Fibroblast of lung (primary cell): ENCODE measurements at places on chromosomes 3 and 15. TPM values are rescaled to one million over a fixed set of nuclear protein-coding genes. Genes with fewer than 3 reads are reported as not detected.

GP5 gene
- total RNA-seq = under 0.01 and 0.17 TPM in 2 replicates

DNA sequence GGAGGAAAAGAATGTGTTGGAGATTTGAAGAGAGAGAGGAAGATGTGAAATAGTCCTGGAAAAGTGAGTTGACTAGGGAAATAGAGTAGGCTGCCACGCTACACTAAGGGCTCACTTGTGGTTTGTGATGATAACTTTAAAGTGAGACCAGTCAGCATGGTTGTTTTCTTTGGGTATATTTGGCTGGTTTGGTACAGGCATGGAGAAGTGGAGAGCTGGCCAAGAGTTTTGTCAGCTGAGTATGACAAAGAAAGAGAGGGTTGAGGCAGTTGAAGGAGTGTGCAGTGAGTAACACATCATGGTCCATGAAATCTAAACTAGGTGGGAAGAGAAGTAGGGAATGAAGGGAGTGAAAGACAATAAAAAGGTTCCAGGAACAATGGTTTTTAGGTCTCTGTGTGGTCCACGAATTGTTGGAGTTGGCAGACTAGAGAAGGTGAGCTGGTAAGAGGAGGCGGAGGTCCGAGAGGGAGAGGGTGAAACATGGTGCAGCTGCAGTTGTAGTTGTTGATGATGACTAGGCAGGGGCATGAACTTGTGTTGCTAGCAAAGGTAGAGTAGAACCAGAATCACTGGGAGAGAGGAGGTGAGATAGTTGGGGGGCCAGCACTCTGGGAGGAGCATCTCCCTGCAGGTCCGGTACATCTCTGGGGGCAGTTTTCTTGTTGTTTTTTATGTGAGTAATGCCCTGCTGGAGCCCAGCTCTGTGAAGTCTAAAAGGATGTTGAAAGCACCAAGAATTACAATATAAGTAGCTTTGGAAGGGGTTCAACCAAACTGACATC is 21.0 kb downstream of the ZNF80 start:
- DNase-seq = peak; percentile 3

DNA sequence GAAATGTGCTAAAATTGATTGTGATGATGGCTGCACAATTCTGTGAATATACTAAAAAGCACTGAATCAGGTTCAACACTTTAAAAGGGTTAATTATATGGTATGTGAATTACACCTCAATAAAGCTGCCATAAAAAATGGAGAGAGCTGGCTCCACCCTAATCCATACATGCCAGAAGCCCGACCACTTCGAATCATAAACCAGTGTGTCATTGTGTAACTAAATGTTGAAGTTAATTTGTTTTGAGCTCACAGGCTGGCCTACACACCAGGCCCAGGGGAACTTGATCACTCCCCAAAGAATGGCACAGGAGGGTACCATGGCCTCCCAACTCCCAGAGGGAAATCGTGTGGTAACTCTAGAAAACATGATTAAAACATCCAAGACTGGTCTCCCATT is 14.0 kb downstream of the PLCD1 start:
- no peak for DNase-seq

- DNase-seq = no peak
Observed at GRCh38 chr3:134134698-134135415, 105.1 kb upstream of the SLCO2A1 start.

IP6K1 gene
- 28.8 and 30.2 TPM in 2 replicates for total RNA-seq

- no peak for DNase-seq
Observed at GRCh38 chr3:10398341-10398740, 77.4 kb upstream of the SEC13 start.

LRRC3B gene
- not detected in 2 replicates for total RNA-seq

DNA sequence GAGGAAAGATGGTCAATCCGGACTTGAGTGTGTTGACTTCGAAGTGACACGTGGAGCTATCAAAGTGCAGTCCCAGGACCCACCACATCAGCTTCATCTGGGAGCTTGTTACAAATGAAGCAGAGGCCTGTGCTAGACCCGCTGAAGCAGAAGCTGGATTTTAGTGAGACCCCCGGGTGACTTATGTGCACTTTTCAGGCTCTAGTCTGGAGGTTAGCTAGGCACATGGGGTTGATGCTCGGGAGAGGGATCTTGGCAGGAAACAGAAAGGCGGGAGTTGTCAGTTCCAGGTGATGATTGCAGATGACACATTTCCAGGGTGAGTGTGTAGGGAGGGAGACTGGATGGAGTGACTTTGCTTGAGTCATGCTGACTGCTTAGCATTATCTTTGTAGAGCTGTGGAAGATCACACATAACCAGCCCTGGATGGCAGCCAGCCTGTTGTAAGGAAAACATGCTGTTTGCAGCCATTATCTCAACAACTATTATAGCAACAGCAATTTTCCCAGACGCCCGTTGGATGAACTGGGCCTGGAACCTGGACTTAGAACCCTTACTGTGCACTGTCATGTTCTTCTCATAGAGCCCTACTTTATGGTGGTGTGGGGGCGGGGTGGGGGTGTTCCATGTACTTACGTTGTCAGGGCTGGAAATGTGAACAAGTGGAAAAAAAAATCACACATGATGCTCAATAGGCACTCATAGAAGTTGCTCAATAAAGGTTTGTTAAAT is 122.4 kb downstream of the THSD4 start:
- peak; percentile 78 for DNase-seq

GRCh38 chr3:152834776-152835600 is at the start of gene P2RY1:
Gene P2RY1 (plus strand): TSS chr3:152835131. CDS start chr3:152835783, 652 bp downstream.
- DNase-seq = peak; percentile 76

- peak; percentile 48 for DNase-seq
Observed at GRCh38 chr3:10437272-10437994, 68.0 kb downstream of the ATP2B2 start.

TF gene
- total RNA-seq = under 0.01 and 0.33 TPM in 2 replicates

DNA sequence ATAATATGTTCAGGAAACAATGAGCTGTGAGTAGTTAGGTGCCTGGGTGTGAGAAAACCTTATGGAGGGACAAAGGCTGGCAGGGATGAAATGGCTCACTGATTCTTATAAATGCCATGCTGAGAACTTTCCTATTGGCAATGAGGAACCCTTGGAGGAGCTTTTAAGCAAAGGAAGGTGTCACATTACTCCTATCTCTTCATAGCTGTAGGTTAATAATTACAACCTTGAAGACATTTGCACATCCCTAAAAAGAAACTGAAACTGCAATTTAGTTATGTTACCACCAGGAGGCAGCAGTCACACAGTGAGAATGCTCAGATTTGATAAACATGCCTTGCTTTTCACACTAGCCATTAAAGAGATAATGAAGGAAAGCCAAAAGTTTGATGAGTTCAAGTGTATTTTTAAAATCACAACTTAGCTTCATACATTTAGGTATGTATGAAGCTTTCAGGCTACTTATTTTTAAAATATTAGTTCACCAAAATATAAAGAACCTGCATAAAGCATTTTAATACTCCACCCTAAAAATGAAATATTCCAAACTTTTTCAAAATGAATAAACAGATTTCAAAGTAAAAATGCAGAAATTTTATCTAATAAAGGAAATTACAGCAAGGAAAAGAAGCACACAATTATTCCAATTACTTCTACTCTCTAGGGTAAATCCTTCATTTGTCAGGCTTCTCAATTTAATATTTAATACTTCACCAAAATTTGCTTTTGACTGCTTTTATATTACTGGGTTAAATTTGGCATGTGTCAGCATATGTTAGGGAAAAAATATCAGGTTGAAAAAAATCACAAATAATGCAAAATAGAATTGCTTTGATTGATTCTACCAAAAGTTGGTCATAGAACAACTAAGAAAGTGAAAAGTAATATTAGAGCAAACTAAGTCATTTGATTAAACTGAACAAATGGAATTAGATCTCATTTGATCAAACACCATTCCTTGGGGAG is 136.9 kb upstream of the SLC2A2 start:
- no peak for DNase-seq

IQCH gene
- total RNA-seq = 2.6 and 5.0 TPM in 2 replicates
